ENCODE measurements at places on chromosomes 7 and 10. TPM values are rescaled to one million over a fixed set of nuclear protein-coding genes. Genes with fewer than 3 reads are reported as not detected.

DGKB gene
- polyA plus RNA-seq, result 0.39 TPM

LOXL4 gene
- polyA plus RNA-seq, result 1.8 TPM

COX15 gene
- 18.0 TPM for polyA plus RNA-seq

AFAP1L2 gene
- 2.5 TPM for polyA plus RNA-seq

HTRA1 gene
- 43.8 TPM for polyA plus RNA-seq

ADAM22 gene
- 1.0 TPM for polyA plus RNA-seq

VPS41 gene
- polyA plus RNA-seq, result 13.6 TPM

LMOD2 gene
- 0.46 TPM for polyA plus RNA-seq

PCLO gene
- polyA plus RNA-seq, result 3.0 TPM

TMEM176A gene
- polyA plus RNA-seq, result 126 TPM

GDI2 gene
- polyA plus RNA-seq, result 238 TPM

RELN gene
- polyA plus RNA-seq, result under 0.01 TPM

MPP7 gene
- polyA plus RNA-seq, result 10.2 TPM

OR2F1 gene
- polyA plus RNA-seq, result not detected

Data from sigmoid colon (tissue), 7 donors.